ENCODE measurements at places on chromosomes 4 and X. TPM values are rescaled to one million over a fixed set of nuclear protein-coding genes. Genes with fewer than 3 reads are reported as not detected.

The KLHL34 gene
- total RNA-seq = under 0.01 TPM

The FAM9B gene
- not detected for total RNA-seq

The PLAC8 gene
- 11.0 TPM for total RNA-seq

The TMSB15C gene
- 7.8 TPM for total RNA-seq

The PIN4 gene
- 13.0 TPM for total RNA-seq

The GPC3 gene
- total RNA-seq = 306 TPM

The TMEM156 gene
- under 0.01 TPM for total RNA-seq

The GPM6B gene
- total RNA-seq = 18.8 TPM
